ENCODE measurements at places on chromosomes 11 and 22.
A peak's percentile ranks its signal among the peaks of the same experiment; 100 is the strongest.

DNA sequence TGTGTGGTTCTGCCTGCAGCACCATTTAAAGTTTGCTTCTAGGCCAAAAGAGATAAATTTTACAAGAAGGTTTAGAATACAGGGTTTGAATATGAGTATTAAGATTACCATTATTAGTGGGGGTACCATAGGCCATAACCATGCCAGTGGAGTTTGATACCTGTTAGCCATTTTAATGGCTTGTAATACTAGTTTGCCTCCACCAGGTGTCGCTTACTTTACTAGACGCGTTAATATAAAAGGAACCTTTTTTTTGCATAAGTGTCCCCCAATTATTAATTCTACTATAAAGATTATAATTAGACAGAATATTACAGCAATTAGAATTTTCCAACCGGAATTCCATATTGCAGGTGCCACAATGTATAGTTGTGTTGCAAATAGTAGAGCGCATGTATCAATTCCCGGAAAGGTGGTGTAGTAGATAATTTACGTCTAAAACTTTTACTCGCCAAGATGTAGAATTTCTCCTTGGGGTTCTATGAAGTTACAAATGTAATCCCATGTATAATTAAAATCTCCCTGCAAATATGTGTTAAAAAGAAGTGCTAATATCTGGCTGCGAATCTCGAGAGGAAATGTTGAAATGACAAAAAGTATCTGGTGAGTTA is 16.1 kb downstream of the MS4A6E start:
- no peak for DNase-seq

DNA sequence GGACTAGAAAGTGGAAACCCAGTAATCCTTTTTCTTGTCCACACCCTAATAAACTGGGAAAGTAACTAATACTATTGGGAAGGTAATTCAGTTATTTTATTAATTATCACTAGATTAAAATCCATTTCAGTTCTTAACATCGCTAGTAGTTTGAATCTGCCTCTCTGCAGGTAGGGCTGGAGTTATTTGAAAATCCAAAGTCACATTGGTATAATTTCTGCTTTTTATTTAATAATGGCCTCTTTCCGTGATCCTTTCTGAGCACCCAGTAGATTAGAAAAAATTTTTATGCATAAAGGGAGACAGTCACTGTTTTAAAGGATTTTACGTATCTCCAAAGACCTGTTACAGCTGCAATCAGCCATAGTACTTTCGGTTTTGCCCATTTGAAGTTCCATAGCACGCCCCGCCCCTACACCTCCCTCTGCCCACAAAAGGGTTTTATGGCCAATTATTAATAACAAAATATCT is 605 bp upstream of the COPB1 start:
- no peak for DNase-seq

GRCh38 chr11:14110629-14111028 is 148.1 kb downstream of the SPON1 start:
- no peak for DNase-seq

DNA sequence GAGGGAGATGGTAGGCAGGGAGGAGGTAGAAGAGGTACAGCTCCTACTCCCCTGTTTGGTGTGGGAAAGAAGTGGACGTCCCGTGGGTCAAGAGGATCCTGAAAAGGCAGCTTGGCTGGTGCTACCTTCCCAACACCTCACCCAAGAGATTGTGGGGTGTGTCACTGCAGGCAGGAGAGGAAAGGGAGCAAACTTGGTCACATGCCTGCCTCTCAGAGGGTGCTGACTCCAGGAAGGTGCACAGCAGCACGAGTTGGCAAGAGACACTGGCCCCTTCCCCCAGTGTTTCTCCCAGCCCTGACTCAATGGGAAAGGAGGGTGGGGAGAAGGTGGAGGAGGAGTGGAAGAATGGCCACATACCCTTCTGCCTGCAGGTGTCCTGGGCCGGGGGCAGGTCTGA is 99.6 kb downstream of the CSNK2A3 start:
- DNase-seq: no peak

- no peak for DNase-seq
Measured at GRCh38 chr22:28594797-28595462, 84.7 kb downstream of the TTC28 start.

- DNase-seq: no peak
Measured at GRCh38 chr11:126772267-126772666, 228.3 kb downstream of the KIRREL3 start.

DNA sequence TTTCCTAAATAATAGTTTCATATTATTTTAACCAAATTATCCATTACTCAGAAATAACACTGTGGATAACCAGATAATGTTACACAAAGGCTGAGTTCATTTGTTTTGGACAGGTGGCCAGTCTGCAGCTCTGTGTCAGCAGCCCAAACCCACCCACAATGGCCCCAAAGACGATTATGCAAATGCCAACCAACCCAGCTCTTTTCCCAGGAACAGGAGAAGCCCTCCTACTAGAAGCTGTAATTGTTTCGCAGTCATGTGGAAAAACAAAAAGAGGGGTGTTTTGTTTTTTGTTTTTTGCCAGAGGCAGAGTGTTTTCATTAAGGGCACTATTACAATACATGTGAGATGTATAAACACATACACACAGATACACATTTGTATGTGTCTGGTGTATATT is 102.1 kb downstream of the FCHSD2 start:
- no peak for DNase-seq

DNA sequence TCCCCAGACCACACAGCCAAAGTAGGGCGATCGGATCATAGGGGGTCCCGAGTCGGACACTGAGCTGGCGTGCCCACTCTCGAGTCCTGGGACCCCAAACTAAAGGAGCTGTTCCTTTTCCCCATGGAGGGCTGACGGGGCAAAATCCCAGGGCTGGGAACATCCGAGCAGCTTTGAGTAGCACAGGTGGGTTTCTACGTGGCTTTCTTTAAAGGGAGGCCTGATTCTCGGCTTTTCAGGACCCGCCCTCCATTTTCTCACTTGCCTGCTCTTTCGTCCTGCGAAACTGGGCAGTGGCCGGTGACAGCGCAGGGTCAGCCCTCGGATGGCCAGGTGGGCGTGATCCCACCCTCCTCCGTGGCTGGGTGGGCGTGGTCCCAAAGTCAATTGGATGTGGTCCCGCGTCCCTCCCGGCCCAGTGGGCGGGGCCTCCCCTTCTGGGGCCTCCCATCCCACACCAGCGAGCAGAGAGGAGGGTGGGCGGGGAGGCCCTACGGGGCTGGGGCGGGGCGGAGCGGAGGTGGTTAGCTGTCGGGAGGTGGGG is 17.5 kb upstream of the TXNRD2 start:
- peak; percentile 98 for DNase-seq

DNA sequence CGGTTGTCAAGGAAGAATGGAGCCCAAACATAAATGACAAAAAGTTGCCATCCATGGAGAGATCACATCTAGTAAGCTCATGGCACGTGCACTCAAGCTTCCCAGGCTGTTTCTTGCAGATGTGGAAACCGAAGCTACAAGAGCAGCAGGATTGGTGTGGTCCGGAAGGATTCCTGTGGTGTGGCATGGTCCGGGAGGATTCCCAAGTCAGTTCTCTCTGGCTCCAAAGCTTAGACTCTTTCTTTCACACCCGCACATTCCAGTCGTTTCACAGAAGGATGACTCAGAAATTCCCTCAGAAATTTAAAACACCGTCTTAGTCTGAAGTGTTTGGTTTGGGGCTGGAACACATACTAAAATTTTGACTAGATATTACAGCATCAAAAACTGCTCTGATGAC is 78.0 kb upstream of the DRD2 start:
- peak; percentile 49 for DNase-seq

DNA sequence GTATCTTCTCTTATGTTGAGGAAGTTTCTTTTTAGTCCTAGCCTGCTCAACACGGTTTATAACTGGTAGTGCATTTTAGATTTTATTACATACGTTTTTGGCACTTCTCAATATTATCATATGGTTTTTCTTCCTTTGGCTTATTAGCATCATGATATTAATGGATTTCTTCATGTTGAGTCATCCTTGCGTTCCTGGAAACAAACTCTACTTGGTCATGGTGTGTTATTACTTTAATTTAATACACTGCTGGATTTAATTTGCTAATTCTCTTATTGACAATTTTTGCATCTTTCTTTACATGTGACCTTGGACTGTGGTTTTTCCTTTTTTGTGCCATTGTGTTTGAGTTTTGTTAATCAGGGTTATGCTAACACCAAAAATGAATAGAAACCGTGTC is 20.5 kb downstream of the IGF2 start:
- no peak for DNase-seq

DNA sequence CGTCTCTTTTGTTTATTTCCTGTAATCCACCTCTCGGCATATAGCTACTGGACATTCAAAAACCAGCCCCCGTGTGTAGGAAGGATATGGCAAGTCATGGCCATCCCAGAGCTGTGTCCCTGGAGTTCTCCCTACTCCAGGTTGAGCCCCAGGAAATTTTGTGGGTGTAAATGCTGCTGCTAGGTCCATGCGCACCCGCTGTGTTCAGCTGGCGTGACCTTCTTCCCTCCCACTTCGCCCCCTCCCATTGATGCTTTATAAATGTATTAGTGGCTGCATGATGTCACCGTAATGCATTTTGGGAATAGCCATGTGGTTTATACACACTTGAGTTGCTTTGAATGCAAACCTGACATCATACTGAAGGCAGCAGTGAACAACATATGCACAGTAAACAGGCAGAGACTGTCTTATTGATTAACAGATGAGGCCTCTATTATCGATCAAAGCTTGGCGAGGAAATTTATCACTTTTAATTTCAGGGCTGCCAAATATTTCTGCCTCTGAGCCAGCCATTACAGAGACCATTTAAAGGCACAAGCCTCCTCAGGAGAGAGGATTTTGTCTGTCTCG is 113.6 kb upstream of the NNMT start:
- no peak for DNase-seq

- DNase-seq: no peak
Measured at GRCh38 chr11:82631722-82632630, 101.7 kb downstream of the FAM181B start.

DNA sequence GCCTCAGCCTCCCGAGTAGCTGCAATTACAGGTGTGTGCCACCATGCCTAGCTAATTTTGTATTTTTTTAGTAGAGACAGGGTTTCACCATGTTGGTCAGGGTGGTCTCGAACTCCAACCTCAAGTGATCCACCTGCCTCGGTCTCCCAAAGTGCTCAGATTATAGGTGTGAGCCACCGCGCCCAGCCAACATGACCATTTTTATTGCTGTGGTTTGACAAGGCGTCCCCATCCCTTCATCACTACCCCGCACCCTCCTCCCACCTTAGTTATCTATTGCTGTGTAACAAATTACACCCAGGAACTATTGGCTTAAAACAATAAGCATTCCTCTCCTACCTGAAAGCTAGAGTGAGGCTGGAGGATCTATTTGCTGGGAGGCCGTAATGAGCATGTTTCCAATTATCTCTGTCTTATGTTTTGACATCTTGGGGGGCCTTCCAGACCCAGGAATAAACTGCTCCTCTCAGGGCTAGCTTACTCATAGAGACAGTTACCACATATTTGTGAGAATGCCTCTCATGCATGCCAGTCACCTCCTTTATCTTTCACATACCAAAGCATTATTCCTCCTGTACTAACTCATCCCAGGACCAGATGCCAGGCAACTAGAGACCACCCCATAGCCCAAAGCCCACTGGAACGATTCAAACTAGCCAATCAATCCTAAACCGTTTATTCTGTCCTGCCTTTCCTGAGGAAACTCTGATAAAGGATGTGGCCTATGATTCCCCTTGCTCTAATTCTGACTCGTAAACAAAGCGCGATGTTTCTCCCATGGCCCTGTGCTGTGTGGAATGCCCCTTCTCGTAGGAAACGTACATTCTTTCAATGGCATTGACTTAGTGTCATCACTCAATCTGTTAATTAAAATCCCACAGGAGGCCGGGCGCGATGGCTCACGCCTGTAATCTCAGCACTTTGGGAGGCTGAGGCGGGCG is 19.4 kb downstream of the SNU13 start:
- DNase-seq: no peak

DNA sequence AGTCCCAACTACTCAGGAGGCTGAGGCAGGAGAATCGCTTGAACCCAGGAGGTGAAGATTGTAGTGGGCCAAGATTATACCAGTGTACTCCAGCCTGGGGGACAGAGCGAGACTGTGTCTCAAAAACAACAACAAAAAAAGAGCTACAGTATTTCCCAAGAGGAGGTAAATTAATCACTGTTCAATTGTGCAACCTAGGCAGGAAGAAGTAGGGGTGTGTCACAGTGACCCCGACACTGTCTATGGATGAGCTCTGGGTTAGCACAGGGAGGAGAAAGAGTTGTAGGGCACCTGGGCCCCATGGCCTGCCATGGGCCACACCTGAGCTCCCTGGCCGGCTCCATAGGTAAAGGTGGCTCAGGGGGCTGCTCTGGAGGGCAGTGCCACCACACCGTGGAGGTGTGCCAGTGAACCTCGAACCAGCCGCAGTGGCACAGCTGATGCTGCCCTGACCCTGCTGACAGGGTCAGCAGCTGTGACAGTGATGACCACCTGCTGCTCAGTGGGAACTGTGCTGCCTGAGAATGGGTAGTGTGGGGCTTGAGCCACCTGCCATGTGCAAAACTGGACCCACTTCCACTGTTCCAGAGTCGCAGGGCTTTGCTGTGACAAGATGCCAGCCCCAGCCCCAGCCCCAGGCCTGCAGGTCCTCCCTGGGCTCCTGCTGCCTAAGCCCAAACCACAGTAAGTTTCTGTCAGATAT is 84.0 kb upstream of the PITPNB start:
- no peak for DNase-seq

DNA sequence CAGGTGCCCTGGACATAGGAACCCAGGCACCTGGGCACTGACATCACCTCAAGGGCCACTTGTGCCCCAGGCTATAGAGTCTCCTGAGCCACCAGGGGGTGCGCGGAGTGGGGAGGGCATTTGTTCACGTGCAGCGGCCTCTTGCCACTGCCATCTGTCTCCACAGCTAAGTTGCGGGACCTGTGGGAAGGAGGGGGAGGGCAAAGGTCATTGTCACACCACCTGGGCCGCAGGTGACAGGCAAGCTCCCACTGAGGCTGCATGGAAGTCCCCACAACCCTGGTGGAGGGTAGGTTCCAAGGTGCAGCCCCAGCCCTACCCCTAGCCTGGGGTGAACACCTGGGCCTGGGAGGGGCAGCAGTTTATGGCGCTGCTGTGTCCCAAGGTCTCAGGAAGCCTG is 79.5 kb downstream of the PIWIL3 start:
- no peak for DNase-seq

DNA sequence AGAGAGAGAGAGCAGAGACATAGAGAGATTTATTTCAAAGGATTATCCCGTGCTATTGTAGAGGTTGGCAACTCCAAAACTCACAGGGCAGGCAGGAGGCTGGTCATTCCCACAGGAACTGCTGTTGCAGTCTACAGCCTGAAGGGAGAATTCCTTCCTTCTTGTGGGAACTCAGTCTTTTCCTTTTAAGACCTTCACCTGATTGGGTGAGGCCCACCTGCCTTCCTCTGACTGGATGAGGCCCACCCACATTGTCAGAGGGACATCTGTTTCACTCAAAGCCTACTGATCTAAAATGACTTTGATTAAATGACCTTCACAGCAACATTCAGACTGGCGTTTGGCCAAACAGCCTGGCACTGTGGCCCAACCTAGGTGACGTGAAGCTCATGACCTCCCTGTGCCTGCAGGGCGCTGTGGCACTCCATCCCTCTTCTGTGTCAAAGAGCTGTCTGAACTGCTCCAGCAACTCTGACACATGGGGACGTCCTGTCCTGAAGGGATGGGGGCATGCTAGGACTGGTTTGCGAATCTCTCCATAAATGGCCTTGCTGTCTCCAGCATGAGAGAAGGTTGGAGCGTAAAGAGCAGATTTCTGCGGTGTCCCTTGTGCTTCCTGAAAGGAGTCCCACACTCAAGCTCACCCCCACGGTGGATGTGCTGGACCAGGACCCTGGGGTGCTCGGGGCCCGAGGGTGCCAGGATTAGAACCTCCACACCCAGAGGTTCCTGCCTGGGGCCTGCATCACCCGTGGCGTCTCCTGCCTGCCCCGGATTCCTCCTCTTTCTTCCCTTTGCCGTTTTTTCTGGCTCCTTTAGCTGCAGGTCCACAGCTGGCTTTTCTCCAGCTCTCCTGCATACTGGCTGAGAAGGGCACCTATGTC is 20.7 kb downstream of the KRTAP5-5 start:
- DNase-seq: no peak

Data from H1 (cell line).